ENCODE measurements at places on chromosomes 3 and 15.

DNA sequence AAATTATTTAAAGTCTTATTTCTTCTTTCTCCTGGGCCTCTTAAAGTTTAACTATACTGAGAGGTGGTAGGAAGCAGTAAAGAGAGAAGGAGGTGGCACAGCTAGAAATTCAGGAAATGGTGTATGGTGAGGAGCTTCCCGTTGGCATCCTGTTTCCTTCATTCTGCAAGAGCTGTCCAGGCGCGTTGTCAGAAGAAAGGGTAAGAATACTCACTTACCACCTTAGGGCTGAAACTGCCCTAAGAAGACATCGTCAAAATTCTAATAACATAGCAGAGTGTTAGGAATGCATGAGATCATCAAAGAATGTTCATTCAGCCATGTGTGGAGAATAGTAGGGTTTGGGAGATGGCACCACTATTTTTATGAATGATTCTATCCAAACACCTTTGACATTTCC, 699.6 kb downstream of the MCTP2 start:
- DNase-seq = no peak

DNA sequence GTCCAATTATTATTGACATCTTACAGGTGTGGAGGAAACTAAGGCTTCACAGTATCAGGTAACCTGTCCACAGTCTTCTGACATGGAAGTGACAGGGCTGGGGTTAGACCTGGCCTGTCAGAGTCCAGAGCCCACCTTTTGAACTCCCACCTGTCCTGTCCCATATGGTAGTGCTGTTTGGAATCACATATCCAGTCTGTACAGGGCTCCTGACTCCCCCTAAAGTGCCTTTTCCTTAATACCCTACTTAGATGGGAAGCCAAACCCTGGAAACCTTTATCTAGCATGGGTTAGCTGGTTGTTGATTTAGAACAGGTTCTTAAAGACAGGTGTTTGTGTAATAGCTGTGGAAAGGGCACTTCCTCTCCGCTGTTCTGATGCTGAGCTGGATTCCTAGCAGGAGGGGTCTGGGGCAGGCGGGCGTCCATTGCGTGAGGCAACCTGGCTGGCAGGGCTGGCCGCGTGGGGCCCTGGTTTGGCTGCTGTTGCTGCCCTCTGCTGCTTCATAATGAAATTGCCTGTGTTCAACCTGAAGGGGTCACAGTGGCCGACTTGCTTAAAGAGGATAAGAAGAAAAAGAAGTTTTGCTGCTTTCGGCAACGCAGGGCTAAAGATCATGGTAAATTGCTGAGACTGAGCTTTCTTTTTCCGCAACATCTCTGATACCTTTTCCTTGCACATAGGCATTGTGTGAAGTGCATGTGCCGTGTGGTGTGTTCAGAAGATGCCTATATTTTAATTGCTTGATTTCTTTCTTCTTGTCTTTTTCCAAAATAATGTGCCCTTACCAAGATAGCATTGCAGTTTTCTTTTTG, 136.2 kb downstream of the CHDH start:
- peak; percentile 84 for DNase-seq

- no peak for DNase-seq
Measured at GRCh38 chr3:69766638-69767037, 27.4 kb downstream of the MITF start.

DNA sequence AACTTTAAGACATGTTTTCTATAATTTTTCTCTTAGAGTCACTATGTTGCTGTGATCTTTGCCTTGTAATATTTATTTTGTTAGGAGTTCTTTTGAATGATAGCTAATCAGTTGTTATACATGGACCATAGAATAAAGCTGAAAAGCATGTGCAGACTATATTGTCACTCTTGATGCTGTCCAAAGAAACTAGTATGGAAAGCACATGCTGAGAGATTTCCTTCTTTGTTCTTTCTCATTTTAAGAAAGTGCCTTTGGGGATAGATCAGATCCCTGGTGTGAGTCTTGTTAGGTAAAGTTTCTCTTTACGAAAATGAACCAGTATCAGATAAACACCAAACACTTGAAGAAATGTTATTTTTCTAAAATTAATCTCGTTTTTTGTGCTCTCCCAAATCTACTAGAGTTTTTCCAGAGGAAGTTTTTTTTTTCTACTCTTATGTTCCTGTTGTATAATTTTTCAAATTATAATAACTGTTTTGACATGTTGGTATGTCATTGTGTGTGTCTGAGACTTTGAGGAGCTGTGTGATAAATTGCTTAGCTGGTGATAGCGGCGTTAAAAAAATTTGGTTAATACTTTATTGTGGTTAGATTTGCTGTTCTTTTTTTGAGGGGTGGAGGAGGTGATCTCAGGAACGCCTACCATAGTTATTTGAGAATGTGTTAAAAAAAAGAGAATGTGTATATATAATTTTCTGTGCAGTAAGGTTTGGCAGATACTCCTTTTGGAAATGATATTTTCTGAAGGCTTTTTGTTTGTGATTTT, 2.2 kb downstream of the PIAS1 start:
- no peak for DNase-seq

DNA sequence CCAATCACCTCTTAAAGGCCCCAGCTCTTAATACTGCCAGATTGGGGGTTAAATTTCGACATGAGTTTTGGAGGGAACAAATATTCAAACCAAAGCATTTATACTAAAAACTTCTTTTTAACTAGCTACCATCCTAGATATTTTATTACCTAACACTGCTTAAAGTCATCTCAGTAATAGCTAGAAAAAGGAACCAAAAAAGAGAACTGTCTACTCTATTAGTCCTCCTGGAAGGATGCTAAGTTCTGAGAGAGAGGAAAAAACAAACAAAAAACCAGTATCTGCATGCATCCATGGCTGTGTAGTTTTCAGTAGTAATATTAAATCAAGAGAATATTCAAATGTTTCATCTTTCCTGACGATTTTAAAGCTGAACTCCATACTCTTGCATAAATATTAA, 5.8 kb downstream of the CPOX start:
- DNase-seq = no peak

GRCh38 chr15:83372434-83372891, 74.7 kb upstream of the SH3GL3 start:
- DNase-seq = peak; percentile 28

- no peak for DNase-seq
Measured at GRCh38 chr3:170531054-170531453, 54.8 kb downstream of the SLC7A14 start.

DNA sequence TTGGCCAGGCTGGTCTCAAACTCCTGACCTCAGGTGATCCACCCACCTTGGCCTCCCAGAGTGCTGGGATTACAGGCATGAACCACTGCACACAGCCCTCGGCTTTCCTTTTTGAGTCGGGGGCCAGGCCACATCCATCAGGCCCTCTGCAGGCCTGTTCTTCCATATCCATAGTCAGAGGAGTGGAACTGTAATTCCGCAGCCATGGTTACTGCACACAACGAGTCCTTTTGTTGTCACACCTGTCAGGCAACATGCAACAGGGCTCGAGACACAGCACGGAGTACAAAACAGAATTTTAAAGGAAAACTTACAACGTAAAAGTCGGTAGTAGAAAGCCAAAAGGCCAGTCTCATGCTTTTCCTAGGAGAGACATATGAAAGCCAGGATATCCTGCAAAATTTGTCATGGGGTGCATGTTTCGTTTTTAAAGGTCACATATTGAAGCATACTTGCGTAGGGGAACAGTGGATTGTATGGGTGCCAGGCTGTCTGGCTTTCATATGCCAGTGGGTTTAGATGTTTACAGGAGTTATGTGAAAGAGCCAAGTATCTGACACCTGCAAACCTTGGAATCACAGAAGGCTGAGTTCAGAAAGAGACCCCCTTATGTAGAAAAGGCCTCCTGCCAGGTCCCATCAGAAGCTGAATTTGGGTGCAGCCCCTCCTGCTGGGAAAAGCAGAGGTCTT, 63.2 kb upstream of the LPP start:
- no peak for DNase-seq

DNA sequence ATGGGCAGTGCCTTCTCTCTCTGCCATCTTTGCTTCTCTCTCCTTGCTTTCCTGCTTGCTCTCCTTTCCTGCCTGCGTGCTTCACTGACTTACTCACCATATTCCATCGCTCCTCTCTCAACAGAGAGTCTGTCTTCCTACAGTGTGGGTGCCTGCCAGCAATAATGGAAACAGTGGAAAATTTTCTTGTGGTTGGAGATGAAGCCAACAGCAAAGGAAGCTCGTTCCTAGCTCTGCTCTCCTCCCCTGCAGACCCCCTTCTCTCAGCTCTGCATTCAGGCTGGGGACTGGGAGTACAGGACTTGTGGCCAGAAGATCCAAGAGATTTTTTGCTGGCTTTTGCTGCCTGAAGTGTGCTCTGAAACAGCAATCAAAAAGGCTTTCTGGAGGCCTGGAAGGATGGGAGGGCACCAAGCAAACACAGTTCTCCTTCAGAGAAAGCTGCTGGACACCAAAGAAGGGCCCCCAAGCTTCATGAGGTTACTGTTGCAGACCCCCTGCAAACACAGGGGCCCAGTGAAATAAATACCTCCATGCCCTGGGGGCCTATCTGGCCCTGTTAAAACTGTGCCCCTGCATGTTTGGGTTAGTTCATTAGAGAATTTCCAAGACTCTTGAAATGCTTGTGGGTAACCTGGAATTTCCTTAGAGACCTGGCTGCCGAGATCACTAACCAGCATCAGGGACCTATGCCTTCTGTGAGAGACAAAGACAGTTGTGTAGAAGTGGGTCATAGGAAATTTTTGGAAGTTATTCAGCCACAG, 149.9 kb upstream of the RASGRP1 start:
- peak; percentile 97 for DNase-seq

DNA sequence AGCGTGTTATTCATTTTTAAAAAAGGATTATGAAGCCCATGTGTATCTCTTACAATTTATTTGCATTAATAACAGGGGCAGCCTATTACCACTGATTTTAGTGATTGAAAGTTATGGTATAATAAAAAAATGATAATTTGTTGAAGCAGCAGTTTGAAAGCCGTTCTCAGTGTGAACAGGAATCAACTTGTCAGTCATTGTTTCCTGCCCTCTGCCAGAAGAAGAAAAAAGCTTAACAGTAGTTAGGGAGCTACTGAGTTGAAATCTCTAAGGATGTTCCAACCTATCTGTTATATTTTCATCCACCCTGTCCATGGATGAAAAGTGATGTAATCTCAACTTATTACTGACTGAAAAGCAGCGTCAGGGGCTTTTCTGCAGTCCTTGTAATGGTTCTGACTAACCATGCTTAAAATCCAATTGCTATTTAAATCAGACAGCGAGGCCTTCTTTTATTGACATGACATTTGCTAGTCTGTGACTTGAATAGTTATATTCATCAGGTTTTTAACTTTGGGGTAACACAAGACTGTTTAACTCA, 486.7 kb downstream of the ROBO2 start:
- DNase-seq = no peak

DNA sequence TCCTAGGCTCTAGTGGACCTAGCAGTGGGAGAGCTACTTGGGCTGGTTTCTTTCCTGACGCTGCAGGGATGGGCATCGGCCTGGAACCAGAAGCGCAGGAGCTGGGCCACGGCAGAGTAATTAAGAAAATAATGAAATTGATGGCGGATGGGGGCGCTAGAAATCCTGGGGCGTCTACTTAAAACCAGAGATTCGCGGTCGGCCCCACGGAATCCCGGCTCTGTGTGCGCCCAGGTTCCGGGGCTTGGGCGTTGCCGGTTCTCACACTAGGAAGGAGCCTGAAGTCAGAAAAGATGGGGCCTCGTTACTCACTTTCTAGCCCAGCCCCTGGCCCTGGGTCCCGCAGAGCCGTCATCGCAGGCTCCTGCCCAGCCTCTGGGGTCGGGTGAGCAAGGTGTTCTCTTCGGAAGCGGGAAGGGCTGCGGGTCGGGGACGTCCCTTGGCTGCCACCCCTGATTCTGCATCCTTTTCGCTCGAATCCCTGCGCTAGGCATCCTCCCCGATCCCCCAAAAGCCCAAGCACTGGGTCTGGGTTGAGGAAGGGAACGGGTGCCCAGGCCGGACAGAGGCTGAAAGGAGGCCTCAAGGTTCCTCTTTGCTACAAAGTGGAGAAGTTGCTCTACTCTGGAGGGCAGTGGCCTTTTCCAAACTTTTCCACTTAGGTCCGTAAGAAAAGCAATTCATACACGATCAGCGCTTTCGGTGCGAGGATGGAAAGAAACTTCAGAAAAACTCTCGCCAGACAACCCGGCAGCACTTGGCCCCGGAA, 6.1 kb downstream of the SOX14 start:
- no peak for DNase-seq

DNA sequence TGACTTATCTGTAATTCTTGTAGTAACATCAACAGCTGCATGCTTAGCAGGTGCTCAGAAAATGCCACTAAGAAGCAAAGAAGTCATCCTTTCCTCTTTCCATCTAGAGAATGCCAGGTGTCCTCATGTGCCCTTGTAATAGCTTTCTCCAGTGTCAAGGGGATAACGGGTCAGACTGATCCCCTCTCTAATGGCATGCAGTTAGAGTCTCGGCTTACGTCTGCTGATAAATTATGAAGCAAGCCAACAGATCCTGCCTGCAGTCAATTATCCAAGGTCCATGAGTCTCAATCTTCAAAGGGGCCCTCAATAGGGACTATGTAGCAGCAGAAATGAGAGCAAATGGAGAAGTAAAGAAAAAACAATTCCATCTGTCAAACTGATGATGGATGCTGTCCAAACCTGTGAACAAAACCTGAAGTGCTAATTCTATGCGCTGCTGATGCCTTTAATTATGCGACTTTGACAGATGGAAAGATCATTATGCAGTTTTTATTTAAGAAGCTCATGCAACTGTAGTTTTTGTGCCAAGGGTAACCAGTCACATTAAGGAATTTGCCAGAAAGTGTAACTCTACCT, 162.8 kb upstream of the PEX5L start:
- no peak for DNase-seq

GRCh38 chr3:25455441-25456132, 27.5 kb downstream of the RARB start:
- peak; percentile 70 for DNase-seq

DNA sequence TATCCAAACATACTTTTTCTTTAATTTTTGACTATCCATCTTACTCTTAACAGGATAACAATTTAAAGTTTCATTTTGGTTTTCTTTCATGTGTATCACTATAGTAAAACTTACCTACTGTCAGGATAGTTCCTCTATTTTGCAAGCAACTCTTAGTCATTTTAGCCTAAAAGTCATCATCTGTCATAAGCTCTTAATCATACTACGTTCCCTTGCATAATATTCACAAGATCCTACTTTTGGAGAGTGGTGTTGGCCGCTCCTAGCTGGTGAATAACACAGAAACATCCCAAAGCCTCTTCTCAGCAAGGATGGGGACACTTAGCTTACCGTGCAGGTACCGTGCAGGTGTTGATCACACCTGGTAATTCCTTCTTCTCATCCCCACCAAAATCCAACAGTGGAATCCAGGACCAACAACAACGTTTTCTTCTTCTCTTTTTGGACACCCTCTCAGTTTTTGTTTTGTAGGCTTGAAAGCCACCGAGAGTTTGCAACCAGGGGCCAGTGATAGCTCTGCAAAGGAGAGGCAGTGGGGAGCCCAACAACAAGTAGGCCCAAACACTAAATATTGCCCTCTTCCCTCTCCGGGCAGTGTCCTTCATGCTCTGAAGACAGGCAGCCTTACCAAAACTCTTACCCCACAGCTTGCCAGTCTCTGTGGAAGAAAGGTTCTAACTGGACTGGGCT, 433 bp downstream of the FILIP1L start:
- no peak for DNase-seq

DNA sequence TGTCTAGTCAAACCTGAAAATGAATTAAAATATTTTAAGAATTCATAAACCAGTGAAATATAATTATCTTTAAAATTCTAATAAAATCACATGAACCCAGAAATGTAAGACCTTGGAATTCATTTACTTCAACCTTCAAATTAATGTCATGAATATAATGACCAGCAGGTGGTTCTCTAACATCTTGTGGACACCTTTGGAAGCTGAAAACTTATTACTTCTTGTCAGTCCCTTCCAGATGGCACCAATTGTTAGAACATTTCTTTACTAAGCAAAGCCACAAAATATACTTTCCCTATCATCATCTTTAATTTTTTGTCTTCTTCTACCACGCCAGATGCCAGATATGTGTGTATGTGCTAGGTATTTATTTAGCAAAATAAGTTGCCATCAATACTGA, 240.0 kb downstream of the MBNL1 start:
- no peak for DNase-seq
